ENCODE measurements at places on chromosomes 2 and 18. TPM values are rescaled to one million over a fixed set of nuclear protein-coding genes. Genes with fewer than 3 reads are reported as not detected.
A peak's percentile ranks its signal among the peaks of the same experiment; 100 is the strongest.

Gene MAP3K19
- total RNA-seq, result not detected

DNA sequence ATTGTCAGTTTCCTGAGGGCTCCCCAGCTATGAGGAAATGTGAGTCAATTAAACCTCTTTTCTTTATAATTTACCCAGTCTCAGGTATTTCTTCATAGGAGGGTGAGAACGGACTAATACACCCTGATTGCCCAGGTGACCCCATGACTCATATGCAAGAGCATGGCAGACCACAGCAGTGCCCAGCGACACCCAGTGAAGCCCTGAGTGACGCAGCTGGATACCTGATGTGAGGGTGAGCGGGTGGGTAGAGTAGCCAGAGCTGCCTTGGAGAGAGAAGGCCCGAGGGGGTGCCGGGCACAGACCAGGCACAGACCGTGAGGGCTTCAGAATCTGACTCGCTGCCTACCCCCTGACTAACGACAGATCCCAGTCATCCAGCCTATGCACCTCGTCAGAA, 15.4 kb downstream of the ALPG start:
- peak overlapping the region; percentile 79 for H3K4me3 ChIP-seq
- H3K27ac ChIP-seq, result no peak overlapping the region
- DNase-seq, result no peak
- peaks cover 9% of the 10 kb centered on the region for H3K4me1 ChIP-seq
- peaks cover 90% of the 10 kb centered on the region for H3K27me3 ChIP-seq

DNA sequence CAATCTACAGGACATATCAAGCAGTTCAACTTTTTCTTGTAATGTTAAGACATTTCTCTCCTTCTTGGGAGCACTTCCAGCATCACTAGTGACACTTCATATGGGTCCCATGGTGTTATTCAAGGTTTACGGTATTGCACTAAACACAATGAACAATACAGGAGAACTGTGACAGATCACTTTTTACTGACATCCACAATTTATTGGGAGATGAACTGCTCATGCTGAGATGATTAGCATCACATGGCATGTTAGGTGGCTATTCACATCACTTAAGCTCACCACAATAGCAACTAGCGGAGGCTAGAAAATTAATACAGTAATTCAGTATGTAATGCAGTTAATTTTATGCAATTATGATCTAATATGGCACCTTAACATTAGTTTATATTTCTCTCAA, 264.4 kb downstream of the ERBB4 start:
- H3K4me3 ChIP-seq, result no peak overlapping the region
- H3K27me3 ChIP-seq, result no peaks in the 10 kb centered on the region
- no peaks in the 10 kb centered on the region for H3K36me3 ChIP-seq
- peaks cover 5% of the 10 kb centered on the region for H3K4me1 ChIP-seq
- H3K27ac ChIP-seq, result no peak overlapping the region

Gene ZFP36L2
- total RNA-seq, result 39.8 TPM

DNA sequence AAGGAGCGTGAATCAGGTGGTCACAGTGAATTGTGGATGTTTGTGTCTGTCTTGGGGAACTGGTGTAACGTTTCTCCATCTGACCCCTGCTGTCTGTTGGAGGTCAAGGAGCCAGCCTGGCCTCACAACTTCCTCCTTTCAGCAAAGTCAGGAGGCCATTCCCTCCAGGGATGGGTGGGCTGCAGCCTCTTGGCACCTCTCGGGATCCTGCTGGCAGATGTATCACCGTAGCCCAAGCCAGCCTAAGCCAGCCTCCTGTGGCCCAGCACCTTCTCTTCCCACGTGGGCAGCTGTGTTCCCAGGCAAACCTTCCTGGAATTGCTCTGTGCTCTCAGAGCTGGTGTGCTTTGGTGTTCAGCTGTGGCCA, 30.5 kb downstream of the HPCAL1 start:
- no peaks in the 10 kb centered on the region for H3K27me3 ChIP-seq
- H3K4me3 ChIP-seq, result no peak overlapping the region
- peaks cover 4% of the 10 kb centered on the region for H3K36me3 ChIP-seq
- DNase-seq, result no peak
- H3K27ac ChIP-seq, result peak overlapping the region; percentile 6

Data from neural crest cell (in vitro differentiated cells).